ENCODE measurements at places on chromosomes 4 and X. TPM values are rescaled to one million over a fixed set of nuclear protein-coding genes. Genes with fewer than 3 reads are reported as not detected.

DNA sequence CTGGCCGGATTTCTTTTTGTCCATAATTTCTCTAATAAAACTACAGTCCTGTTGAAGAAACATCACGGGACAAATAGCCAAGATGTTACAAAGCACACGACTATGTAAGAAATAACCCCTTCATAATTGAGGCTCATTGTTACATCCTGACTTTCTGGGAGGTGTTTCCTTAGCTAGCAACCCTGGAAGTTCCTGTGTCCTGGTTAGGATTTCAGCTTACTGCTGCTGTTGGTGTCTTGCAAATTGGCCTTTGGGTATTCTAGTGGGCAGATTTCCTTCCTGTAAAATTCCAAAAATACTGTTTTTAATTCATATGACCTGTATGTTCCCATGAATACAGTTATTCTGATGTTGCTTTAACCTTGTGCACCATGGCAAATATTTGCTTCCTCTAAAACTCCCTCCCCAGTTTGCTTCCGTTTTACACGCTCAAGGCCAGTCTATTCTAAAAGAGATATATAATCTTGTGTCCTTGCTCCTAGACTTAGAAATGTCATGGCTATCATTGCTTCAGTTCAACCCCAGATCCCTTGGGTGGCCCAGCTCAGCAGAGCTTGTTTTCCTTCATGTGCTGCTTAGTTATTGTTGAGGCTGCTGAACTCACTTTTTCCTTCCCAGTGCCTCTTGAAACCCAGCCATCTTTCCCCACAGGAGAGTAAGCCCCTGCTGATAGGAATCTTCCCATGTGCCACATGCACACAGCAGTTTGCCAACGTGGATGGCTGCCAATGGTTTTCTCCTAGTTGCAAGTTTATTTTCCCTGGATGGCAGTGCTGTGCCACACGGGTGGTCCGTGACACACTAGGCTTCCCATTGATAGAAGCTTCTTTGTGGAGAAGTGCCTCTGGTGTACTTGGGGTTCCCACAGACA is 75.8 kb downstream of the TSPAN7 start:
- no peak for DNase-seq

DNA sequence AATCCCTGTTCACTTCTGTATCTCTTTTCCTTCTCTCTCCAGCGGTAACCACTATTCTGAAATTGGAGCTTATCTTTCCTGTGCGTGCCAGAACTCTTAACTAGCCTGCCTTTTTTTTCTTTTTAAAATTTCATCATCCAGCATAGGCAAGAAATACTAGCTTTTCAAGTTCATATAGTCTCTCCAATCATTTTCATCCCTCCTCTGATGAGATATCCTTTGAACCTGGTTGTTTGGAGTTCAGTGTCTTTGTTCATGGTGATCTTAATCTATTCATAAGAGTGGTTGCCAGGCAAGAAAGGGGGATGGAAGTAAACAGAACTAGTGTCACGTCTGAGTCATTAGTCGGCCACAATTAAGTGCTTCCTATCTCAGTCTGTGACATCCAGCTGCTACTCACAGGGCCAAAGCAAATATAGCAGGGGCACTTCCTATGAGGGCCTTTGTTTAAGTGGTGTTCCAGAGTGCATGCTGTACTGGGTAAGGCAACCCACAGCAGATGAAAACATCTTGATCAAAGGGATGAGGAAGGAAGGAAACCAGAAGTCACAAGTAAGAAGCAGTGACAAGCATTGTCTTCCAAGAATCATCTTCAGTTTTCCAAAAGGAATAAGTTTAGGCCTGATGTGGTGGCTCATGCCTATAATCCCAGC is 56.4 kb upstream of the XIAP start:
- DNase-seq: no peak

DNA sequence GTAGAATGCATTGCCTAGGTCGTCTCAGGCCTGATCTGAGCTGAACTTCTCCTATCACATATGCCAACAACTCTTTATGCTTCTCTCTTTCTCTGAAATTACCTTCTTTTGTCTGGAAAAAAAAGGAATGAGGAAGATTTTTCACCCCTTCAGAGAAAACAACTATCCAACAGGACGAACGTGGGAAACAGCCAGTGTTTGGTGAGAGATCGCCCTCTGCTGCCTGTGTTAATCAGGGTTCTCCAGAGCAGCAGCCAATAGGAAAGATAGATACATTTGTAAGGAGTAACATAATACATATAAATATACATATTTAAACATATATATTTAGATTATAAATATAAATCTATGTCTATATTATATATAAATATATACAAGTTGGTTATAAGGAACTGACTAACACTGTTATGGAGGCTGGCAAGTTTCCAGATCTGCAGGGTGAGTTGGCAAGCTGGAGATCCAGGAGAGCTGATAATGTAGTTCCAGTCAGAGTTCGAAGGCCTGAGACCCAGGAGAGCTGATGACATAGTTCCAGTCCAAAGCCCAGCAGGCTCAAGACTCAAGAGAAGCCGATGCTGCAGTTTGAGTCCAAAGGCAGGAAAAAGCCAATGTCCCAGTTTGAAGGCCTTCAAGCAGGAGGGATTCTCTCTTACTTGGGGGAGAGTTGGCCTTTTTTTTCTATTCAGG is 13.3 kb downstream of the CETN2 start:
- DNase-seq: no peak

DNA sequence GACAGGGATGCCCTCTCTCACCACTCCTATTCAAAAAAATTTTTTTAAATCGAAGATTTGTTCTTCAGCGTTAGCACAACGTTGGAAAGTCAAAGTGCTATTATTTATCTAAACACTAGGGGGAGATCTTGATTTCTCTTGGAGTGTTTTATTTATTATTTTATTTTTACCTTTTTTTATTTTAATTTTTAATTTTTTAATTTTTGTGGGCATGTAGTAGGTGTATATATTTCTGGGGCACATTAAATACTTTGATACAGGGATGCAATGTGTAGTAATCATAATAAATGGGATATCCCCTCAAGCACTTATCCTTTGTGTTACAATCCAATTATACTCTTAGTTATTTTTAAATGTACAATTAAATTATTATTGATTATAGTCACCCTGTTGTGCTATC is 37.4 kb upstream of the SLC10A4 start:
- DNase-seq: no peak

DNA sequence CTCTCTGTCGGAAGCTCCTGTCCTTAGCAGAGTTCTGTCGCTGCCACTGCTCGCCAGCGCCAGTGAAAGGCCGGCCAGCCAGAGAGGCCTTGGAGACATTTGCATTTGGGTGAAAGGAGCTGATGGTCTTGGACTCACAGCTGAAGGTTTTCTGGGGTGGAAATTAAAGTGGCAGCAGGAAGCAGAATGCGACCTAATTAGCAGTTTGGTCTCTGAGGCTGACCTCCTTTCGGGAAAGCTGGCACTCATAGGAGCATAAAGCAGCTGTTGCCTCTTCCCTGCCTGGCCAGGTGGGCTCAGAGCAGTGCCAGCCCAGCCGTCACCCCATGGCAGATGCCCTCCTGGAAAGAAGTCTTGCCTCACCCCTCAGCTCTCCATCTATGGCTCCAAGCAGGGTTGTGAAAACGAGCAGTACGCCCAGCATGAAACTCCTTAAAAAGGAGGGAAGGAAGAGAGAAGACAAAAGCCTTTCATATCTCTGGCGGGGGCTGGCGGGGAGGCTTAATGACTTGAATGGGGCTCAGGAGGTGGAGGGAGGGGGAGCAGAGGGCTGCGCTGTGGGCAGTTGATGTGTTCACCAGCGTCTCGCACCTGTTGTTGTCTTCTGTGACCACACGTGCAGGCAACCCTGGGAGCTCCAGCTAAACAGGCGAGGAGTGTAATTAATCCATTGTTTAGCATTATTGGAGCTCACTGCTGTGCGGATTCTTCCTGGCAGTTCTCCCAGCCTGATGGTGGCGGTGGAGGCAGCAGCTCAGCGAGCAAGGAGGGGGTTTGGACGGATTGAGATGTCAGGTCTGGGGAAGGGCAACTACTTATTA is 264.0 kb downstream of the MID1IP1 start:
- DNase-seq: no peak

DNA sequence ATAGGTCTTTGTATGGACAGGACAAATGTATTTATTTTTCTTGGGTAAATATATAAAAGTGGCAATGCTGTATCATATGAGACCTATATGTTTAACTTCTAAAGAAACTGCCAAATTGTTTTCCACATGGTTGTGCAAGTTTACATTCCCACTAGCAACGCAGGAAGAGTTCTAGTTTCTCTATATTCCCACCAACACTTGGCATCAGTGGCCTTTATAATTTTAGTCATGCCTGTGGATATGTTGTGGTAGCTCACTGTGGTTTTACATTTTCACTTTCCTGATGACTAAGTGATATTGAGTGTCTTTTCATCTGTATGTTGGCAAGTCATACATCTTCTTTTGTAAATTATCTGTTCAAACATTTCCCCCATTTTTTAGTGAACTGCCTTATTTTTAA is 126.0 kb downstream of the EMCN start:
- DNase-seq: no peak

DNA sequence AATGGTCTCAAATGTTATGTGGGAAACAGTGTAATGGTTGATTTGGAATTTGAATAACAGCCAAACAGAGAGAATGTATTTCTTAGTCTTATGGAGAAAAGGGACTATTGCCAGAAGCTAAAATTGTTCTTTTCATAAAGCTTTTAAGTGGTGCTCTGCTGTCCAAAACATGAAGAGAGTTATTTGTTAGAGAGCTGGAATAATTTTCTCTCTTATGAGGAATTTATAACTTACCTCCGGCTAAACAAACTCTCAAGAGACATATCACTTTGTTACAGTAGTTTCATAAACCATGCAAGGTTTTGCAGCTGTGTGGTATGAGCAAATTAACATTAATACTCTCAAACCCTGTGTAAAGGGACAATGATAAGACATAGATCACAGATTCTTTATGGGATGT is 28.6 kb downstream of the SULT1B1 start:
- DNase-seq: no peak

GRCh38 chrX:48631376-48632090 is 34.2 kb downstream of the WDR13 start:
- DNase-seq: peak; percentile 65

GRCh38 chr4:81392164-81392563 is 79.5 kb downstream of the RASGEF1B start:
- no peak for DNase-seq

- DNase-seq: no peak
Measured at GRCh38 chrX:129678614-129679195, 23.9 kb upstream of the APLN start.

- DNase-seq: no peak
Measured at GRCh38 chrX:1870421-1870820, 255.6 kb downstream of the ASMT start.

DNA sequence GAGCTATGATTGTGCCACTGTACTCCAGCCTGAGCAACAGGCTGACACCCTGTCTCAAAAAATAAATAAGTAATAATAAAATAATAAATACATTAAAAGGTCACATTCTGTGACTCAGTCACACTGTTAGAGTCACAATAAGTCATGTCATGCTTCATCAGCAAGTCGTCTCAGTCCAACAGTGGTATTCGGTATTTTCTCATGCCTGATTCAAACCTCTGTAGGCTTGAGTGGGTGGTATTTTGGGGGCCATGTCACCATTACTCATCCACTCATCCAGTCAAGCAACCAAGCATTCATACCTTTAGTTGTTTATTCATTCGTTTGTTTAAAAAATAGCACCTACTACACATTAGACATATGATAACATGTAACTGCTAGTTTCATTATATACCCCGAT is 46.9 kb downstream of the SUPT20HL2 start:
- no peak for DNase-seq

GRCh38 chr4:98470831-98471230 is 187.6 kb downstream of the TSPAN5 start:
- DNase-seq: no peak

DNA sequence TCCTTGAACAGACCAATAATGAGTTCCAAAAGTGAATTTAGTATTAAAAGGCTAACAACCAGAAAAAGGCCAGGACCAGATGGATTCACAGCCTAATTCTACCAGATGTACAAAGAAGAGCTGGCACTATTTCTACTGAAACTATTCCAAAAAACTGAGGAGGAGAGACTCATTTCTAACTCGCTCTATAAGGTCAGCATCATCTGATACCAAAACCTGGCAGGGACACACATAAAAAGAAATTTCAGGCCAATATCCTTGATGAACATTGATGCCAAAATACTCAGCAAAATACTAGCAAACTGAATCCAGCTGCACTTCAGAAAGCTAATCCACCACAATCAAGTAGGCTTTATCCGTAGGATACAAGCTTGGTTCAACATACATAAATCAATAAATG is 35.8 kb upstream of the USP46 start:
- no peak for DNase-seq

DNA sequence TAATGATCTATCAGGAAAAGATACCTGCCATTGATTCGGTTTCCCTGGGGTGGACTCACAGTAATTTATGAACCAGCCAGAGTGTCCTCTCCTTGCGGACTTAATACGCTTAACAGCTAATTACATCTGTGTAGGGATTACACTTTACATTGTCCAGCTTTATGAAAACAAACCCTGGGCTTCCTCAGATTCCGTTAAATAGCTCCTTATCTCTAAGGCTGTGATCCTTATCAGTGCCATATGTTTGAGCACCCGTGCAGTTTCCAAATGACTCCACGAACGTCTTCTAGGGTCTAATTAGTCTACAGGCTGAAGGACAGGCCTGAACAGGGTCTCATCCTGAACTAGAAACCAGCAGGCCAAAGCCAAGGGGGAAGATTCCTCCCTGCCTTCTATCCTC is 56.9 kb downstream of the KDR start:
- DNase-seq: no peak

- no peak for DNase-seq
Measured at GRCh38 chrX:101803451-101803850, 128.4 kb downstream of the ZMAT1 start.

- DNase-seq: no peak
Measured at GRCh38 chr4:104591510-104591911, 96.8 kb upstream of the CXXC4 start.

GRCh38 chr4:86957215-86957614 is 22.4 kb downstream of the AFF1 start:
- DNase-seq: peak; percentile 55

DNA sequence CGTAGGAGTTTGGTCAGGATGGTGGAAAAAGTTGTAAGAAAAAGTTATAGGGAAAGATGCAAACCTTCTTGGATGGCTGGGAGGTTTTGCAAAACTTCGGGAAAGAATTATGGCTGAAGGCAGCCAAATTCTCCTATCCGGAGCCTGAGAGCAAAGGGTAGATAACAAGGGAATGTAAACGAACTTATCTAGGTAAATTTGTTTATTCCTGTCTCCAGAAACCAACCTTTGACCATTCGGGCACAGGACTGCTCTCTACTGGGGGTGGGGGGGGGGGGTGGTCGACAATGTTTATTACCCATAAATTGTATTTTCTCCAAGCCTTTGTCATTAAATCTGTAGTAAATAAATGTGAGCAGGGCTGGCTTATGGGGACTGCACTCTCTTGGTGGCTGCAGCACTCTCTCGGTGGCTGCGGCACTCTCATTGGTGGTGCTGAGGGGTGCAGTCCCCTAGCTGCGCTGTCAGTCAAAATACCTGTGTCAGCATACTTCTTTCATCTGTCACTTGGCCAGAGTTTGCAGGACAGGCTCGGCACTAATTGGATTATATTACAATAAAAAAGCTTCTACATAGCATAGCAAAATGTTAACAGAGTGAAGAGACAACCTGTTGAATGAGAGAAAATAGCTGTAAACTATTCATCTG is 827.8 kb downstream of the SH3BGRL start:
- DNase-seq: no peak

GRCh38 chr4:33226133-33226532 is 2506.0 kb downstream of the PCDH7 start:
- DNase-seq: peak; percentile 5

Gene VCX2
- total RNA-seq: not detected

Gene TKTL1
- not detected for total RNA-seq

Gene SAP30
- 29.6 TPM for total RNA-seq

Gene ALG13
- 30.5 TPM for total RNA-seq

Gene HPGD
- 0.08 TPM for total RNA-seq

Gene EPHA5
- total RNA-seq: not detected

Gene NOX1
- total RNA-seq: not detected

Gene VCX
- 0.23 TPM for total RNA-seq

Gene MYOZ2
- total RNA-seq: not detected
